ENCODE measurements at places on chromosomes 3 and 15. TPM values are rescaled to one million over a fixed set of nuclear protein-coding genes. Genes with fewer than 3 reads are reported as not detected.
A peak's percentile ranks its signal among the peaks of the same experiment; 100 is the strongest.

DNA sequence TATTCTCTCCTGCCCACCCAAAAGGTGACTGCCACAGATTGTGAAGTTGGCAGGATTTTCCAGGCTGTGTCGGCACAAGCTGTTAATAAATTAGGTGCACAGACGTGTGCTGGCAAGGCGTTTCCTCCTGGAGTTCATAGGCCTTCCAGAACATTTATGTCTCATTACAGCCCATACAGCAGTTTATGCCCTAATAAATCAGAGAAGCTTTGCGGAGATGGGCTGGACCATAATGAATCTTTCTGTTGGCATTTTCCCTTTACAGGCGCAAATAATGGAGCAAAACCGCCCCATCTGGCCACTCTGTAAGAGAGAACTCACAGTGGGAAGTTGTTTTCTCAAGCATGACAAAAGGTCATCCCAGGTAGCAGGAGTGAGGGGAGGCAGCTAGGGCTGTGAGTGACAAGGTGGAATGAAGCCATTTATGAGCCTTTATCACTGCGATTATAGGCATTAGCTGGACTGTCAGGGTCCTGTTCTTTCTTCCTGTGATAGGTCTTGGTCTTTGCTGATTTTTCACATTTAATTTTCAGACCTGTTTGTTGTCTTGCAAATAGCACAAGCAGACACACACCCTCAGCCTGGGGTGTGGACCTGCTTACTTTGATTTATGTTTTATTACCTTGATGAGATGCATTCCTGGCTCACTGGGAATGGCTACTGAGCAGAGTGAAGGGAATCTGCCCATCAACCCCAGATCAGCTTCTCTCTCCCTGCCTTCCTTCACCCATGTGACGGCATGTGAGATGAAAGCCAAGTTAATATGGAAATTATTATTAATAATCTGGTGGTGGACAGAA, 257.5 kb downstream of the LRTM1 start:
- no peak overlapping the region for H3K4me3 ChIP-seq
- no peaks in the 10 kb centered on the region for H3K4me1 ChIP-seq
- no peaks in the 10 kb centered on the region for H3K27me3 ChIP-seq
- no peak overlapping the region for H3K27ac ChIP-seq
- H3K36me3 ChIP-seq = no peaks in the 10 kb centered on the region

- H3K4me3 ChIP-seq = no peak overlapping the region
- no peaks in the 10 kb centered on the region for H3K4me1 ChIP-seq
- no peak overlapping the region for H3K27ac ChIP-seq
Observed at GRCh38 chr15:73038220-73038619, 14.0 kb upstream of the NEO1 start.

The TEX9 gene
- total RNA-seq = not detected

- H3K4me1 ChIP-seq = peaks cover 98% of the 10 kb centered on the region
- H3K4me3 ChIP-seq = no peak overlapping the region
- peak overlapping the region; percentile 88 for H3K27ac ChIP-seq
- H3K27me3 ChIP-seq = no peaks in the 10 kb centered on the region
- DNase-seq = no peak
- no peaks in the 10 kb centered on the region for H3K36me3 ChIP-seq
Observed at GRCh38 chr15:31359702-31360111, 33.1 kb downstream of the KLF13 start.

The EBLN2 gene
- 1.2 TPM for total RNA-seq

- no peak for DNase-seq
- no peak overlapping the region for H3K27ac ChIP-seq
- no peaks in the 10 kb centered on the region for H3K4me1 ChIP-seq
- no peaks in the 10 kb centered on the region for H3K27me3 ChIP-seq
- no peak overlapping the region for H3K4me3 ChIP-seq
Observed at GRCh38 chr3:108123326-108123725, 32.5 kb upstream of the CD47 start.

- H3K27me3 ChIP-seq = no peaks in the 10 kb centered on the region
- H3K27ac ChIP-seq = peak overlapping the region; percentile 25
- peaks cover 48% of the 10 kb centered on the region for H3K4me1 ChIP-seq
Observed at GRCh38 chr3:129025691-129026435, 24.8 kb downstream of the EFCC1 start.

GRCh38 chr3:56806407-56806806, 4.7 kb upstream of the ARHGEF3 start:
- no peaks in the 10 kb centered on the region for H3K36me3 ChIP-seq
- H3K27me3 ChIP-seq = no peaks in the 10 kb centered on the region
- no peak overlapping the region for H3K27ac ChIP-seq
- DNase-seq = no peak
- H3K4me1 ChIP-seq = no peaks in the 10 kb centered on the region

DNA sequence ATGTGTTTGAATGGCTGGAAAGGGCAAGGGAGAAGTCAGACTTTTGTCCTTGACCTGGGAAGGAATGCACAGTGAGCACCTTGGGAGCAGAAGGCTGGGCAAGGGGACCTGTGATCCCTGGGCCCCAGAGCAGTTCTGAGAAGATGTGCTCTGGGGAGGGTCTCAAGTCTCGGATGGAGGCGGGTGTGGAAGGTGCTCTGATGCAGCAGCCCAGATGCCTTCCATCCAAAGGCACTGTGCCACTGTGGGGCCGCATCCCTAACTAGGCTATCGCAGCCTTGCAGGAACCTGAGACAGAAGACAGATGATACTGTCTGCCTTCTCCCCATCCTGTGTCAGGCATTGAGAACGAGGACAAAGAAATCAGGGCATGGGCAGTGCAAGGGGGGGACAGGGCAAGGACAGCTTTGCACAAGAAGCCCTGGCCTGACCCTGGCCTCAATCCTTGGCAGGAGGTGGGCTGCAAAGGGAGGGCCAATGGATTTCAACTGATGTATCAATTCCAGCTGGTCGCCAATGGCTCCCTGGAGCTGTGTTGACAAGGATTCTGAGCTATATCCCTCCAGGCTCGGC, 14.6 kb upstream of the PRKCD start:
- H3K36me3 ChIP-seq = no peaks in the 10 kb centered on the region
- no peaks in the 10 kb centered on the region for H3K4me1 ChIP-seq
- no peak for DNase-seq
- H3K27ac ChIP-seq = no peak overlapping the region
- no peaks in the 10 kb centered on the region for H3K27me3 ChIP-seq
- H3K4me3 ChIP-seq = no peak overlapping the region

GRCh38 chr3:72844436-72844993, 3.7 kb downstream of the SHQ1 start:
- H3K4me3 ChIP-seq = no peak overlapping the region
- H3K27ac ChIP-seq = no peak overlapping the region
- H3K36me3 ChIP-seq = peaks cover 39% of the 10 kb centered on the region
- H3K27me3 ChIP-seq = no peaks in the 10 kb centered on the region

GRCh38 chr3:119608405-119609000, 10.8 kb downstream of the PLA1A start:
- no peaks in the 10 kb centered on the region for H3K36me3 ChIP-seq
- no peak overlapping the region for H3K4me3 ChIP-seq
- no peak for DNase-seq
- no peaks in the 10 kb centered on the region for H3K27me3 ChIP-seq

The ISLR2 gene
- 6.1 TPM for total RNA-seq

The SLC28A1 gene
- 0.64 TPM for total RNA-seq

- no peak overlapping the region for H3K27ac ChIP-seq
- H3K4me3 ChIP-seq = no peak overlapping the region
- H3K36me3 ChIP-seq = no peaks in the 10 kb centered on the region
Observed at GRCh38 chr3:161031134-161031533, 74.0 kb downstream of the B3GALNT1 start.

GRCh38 chr15:37090543-37091175, 9.7 kb downstream of the MEIS2 start:
- peaks cover 76% of the 10 kb centered on the region for H3K4me1 ChIP-seq
- no peak overlapping the region for H3K4me3 ChIP-seq

GRCh38 chr15:81312790-81313543, 11.0 kb downstream of the STARD5 start:
- H3K4me3 ChIP-seq = no peak overlapping the region
- H3K4me1 ChIP-seq = peaks cover 5% of the 10 kb centered on the region
- DNase-seq = no peak
- H3K36me3 ChIP-seq = peaks cover 41% of the 10 kb centered on the region

The PRR23C gene
- total RNA-seq = not detected

The SEMA3B gene
- 21.0 TPM for total RNA-seq

The CEMIP gene
- total RNA-seq = 1.3 TPM

Measured in heart left ventricle (tissue), 16 donors.